Small intestine (tissue), 16 donors: ENCODE measurements at places on chromosomes 6 and 20. TPM values are rescaled to one million over a fixed set of nuclear protein-coding genes. Genes with fewer than 3 reads are reported as not detected.

DNA sequence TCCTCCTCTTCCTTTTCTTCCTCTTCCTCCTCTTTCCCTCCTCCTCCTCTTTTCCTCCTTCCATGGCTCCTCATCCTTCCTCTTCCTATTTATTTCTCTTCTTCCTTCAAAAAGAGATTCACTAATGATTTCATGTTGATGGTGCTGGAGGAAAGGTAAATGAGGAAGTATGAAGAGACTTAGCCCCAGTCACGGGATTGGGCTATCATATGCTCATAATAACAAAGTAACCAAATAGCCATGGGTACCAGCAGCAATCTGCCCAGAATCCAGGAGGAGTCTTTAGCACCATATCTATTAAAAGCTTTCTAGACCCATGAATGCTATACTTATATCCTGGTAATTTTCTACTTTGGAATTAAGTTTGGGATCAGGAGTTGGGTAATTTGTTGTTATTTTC is 910.9 kb upstream of the MAP3K7 start:
- no peak overlapping the region for H3K4me3 ChIP-seq
- H3K4me1 ChIP-seq, result no peaks in the 10 kb centered on the region
- H3K27ac ChIP-seq, result no peak overlapping the region
- no peak for DNase-seq
- no peaks in the 10 kb centered on the region for H3K36me3 ChIP-seq

Gene TOMM34
- polyA plus RNA-seq, result 9.6 TPM

- H3K27ac ChIP-seq, result no peak overlapping the region
- no peaks in the 10 kb centered on the region for H3K4me1 ChIP-seq
- no peaks in the 10 kb centered on the region for H3K36me3 ChIP-seq
- H3K27me3 ChIP-seq, result no peaks in the 10 kb centered on the region
- no peak overlapping the region for H3K4me3 ChIP-seq
These were observed 235.2 kb downstream of the LRFN2 start for GRCh38 chr6:40352006-40352405.

Gene RSPO3
- 6.7 TPM for polyA plus RNA-seq

DNA sequence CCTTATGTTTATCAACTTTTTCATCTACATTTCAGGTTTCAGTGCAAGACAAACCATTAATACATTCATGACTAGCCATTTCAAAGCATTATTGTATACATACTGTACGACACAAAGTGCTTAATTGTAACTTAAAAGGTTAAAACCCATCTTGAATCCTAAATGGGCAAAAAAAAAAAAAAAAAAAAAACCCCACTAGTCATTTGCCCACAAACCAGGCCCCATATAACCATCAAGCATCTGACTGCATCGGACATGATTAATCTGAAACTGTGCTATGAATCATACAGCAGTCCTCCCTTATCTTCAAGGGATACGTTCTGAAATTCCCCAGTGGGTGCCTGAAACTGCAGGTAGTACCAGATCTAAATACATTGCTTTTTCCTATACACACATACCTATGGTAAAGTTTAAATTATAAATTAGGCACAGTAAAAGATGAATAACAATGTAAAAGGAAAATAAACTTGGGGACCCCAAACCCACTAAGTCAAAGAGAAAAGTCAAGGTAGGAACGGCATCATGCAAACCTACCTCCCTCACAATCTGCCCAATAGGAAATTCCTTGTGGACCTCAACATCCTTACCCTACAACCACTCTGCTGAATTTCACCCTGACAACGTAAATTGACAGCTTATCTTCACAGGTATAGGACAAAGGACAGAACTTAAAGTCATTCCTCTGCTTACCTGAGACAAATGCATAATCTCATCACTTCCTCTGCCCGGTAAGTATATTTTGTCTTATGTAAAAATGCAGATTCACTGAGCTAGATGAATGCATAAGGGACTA is 14.3 kb downstream of the B4GALT5 start:
- no peak for DNase-seq
- peaks cover 20% of the 10 kb centered on the region for H3K4me1 ChIP-seq
- H3K36me3 ChIP-seq, result no peaks in the 10 kb centered on the region
- H3K4me3 ChIP-seq, result no peak overlapping the region
- H3K27me3 ChIP-seq, result no peaks in the 10 kb centered on the region

- H3K27ac ChIP-seq, result no peak overlapping the region
- no peak for DNase-seq
- H3K27me3 ChIP-seq, result no peaks in the 10 kb centered on the region
- no peaks in the 10 kb centered on the region for H3K36me3 ChIP-seq
- H3K4me3 ChIP-seq, result no peak overlapping the region
- H3K4me1 ChIP-seq, result peaks cover 6% of the 10 kb centered on the region
These were observed 107.9 kb upstream of the MLIP start for GRCh38 chr6:54003316-54003715.
